ENCODE measurements at places on chromosomes 4 and X.

DNA sequence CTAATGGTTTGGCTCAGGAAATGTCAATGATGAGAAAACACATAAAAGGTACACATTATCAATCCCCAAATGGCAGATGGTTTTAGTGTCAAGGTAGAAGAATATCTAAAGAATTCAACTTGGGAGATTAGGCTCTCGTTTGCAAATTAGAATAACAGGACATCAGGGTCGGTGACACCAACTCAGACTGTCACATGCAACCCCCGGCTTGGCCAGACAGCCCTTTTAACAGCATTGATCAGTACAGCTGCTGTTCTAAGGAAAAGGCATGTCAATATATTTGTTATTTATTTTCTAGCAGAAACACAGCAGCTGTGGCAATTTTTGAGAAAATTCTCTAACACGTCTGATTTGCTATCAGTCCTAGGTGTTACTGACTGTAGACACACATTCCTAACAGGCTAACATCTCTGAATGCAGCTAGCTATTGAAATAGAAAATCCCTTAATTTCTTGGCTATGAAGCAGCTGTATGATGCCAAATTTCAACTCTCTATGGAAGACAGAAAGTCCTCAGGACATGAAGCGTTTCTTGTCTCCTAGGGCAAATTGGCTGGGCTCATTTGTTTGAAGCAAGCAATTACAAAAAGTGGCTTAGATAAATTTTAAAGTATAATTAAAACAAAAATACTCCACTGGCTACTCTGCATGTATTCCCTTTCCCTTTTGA, 269.0 kb upstream of the CXXC4 start:
- DNase-seq = no peak
- no peaks in the 10 kb centered on the region for H3K36me3 ChIP-seq
- no peak overlapping the region for H3K27ac ChIP-seq
- H3K4me1 ChIP-seq = no peaks in the 10 kb centered on the region

DNA sequence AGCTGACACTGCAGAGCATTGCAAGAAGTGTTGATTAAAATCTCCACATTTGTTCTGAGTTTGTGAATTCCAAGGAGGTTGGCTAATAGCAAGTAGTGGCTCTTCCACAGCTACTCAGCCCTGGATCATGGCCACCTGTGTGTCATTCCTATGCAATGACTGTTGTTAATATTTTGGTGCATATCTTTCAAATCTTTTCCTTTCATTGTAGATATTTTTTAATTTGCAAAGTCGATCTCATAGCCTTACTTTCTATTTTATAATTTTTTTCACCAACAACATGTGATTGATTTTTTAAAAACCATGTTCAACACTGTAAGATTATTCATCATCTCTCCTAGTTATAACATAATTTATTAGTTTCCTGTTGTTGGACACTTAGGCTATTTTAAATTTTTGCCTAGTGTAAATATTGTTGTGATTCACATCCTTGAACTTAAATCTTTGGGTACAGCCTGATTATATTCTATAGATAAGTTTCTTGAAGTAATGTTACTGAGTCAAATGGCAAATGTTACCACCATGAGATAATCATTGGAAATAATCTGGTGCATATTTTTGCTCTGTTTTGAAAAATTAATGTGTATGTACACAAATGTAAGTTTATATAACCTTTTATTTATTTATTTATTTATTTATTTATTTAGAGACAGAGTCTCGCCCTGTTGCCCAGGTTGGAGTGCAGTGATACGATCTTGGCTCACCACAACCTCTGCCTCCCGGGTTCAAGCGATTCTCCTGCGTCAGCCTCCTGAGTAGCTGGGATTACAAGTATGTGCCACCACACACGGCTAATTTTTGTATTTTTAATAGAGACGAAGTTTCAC, 17.1 kb upstream of the ARHGAP10 start:
- no peak for DNase-seq
- no peak overlapping the region for H3K4me3 ChIP-seq
- H3K4me1 ChIP-seq = 0 out of 2 replicates have a peak, but pooled peaks cover 8% of the 10 kb centered on the region
- no peak overlapping the region for H3K27ac ChIP-seq
- H3K36me3 ChIP-seq = no peaks in the 10 kb centered on the region

DNA sequence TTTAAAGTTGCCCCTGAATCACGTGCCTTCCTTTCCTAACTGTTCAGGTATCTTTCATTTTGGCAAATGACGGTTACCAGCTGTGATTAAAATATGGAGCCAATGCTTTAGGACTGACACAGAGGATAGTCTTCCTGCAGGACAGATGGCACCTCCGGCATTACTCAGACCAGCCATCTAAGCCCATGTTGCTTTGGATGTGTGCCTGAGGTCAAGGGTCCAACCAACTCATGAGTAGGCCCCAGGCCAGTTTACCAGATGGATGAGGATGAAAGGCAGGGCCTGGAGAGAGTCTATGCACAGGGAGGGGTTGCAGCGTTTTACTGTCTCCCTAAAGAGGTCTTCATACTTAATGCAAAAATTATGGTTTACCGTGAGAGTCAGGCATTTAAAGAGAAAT, 174.0 kb upstream of the GATB start:
- no peaks in the 10 kb centered on the region for H3K27me3 ChIP-seq
- H3K4me3 ChIP-seq = no peak overlapping the region
- no peaks in the 10 kb centered on the region for H3K36me3 ChIP-seq
- H3K27ac ChIP-seq = no peak overlapping the region
- no peak for DNase-seq

GRCh38 chrX:63889001-63889400, 104.0 kb upstream of the ARHGEF9 start:
- no peaks in the 10 kb centered on the region for H3K4me1 ChIP-seq
- no peaks in the 10 kb centered on the region for H3K36me3 ChIP-seq
- no peak overlapping the region for H3K27ac ChIP-seq
- H3K4me3 ChIP-seq = no peak overlapping the region

GRCh38 chrX:77894921-77895886, at the start of gene MAGT1:
MAGT1 (minus strand) TSS chrX:77895435; CDS start chrX:77895410, 25 bp downstream.
- DNase-seq = peak; percentile 97
- peak within 1 kb of the TSS; percentile 96 for H3K27ac ChIP-seq
- no peaks in the 10 kb centered on the region for H3K4me1 ChIP-seq
- H3K4me3 ChIP-seq = peak within 1 kb of the TSS; percentile 78
- no peaks in the 10 kb centered on the region for H3K27me3 ChIP-seq

- H3K27me3 ChIP-seq = no peaks in the 10 kb centered on the region
- H3K4me3 ChIP-seq = no peak overlapping the region
- H3K4me1 ChIP-seq = no peaks in the 10 kb centered on the region
- H3K36me3 ChIP-seq = no peaks in the 10 kb centered on the region
Observed at GRCh38 chr4:151627491-151627890, 133.3 kb downstream of the GATB start.

DNA sequence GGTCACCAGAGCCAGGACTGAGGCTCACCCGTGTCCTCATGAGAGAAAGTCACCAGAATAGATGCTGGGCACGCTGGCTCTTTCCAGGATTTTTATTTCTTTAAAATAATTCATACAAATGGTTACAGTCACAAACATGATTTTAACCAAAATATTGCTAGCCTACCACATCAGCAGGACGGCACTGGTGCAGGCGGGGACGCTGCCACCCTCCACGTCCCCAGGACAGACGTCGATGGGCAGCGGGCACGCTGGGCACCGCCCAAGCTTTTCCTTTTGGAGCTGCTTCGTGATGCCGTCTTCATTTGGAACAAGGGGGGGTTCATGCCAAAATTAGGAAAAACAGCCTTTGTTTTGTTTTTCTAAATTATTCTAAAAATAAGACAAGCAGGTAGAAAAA, 37.6 kb downstream of the CTBP1 start:
- no peak overlapping the region for H3K4me3 ChIP-seq
- no peaks in the 10 kb centered on the region for H3K27me3 ChIP-seq
- peaks cover 22% of the 10 kb centered on the region for H3K4me1 ChIP-seq

- no peaks in the 10 kb centered on the region for H3K36me3 ChIP-seq
- H3K4me3 ChIP-seq = no peak overlapping the region
- no peaks in the 10 kb centered on the region for H3K27me3 ChIP-seq
- DNase-seq = no peak
- H3K27ac ChIP-seq = no peak overlapping the region
- H3K4me1 ChIP-seq = peaks cover 6% of the 10 kb centered on the region
Observed at GRCh38 chr4:14149176-14150053, 521.9 kb upstream of the BOD1L1 start.

DNA sequence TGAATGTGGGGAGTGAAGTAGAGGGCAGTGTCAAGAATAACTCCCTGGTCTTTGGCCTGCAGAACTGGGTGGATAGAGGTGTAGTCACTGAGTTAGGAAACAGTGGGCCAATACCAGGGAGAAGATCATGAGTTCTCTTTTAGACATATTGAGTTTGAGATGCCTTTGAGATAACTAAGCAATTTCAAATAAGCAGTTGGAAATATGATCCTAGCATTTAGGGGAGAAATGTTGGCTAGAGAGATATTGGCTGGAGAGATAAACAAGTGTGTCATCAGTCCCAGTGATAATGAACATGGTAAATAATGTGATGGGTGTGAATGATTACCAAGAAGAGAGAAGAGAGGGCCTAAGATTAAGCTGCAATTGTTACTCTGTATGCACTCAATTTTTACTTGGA, 95.3 kb upstream of the HPRT1 start:
- no peaks in the 10 kb centered on the region for H3K27me3 ChIP-seq
- no peak overlapping the region for H3K27ac ChIP-seq
- H3K4me1 ChIP-seq = peaks cover 7% of the 10 kb centered on the region
- no peak for DNase-seq
